HL-60 (cell line): ENCODE measurements at places on chromosomes 13 and 19.

GRCh38 chr13:111548805-111549204 lies 228.4 kb downstream of the TEX29 start:
- DNase-seq = no peak

DNA sequence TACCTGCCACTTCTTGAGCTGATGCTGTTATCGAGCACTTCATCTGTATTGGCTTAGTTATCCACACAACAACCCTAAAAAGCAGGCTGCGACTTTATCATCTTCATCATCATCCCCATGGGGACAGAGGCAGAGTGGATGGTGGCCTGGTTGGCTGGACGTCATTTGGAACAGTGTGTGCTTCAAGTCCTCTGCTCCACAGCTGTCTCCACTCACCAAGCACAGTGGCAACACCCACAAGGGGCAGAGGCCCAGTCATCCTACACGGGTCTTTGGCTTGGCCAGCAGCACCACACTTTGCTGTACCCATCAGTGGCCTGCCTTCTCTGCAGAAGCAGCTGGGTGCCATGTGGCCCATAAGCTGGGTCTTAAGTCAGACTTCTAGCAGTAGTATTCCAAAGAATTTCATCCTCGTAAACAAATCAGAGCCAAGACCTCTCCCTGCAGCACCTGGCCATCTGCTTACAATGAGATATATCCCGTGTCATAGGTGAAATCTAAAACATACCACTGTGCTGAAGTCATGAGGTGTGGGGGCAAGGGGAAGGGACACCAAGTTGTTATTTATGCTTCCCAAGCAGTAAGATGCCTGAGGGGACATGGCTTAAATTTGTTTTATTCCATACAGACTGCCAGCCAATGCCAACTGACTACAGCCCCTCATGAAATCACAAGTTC lies 47.9 kb upstream of the EPHX3 start:
- DNase-seq = no peak

DNA sequence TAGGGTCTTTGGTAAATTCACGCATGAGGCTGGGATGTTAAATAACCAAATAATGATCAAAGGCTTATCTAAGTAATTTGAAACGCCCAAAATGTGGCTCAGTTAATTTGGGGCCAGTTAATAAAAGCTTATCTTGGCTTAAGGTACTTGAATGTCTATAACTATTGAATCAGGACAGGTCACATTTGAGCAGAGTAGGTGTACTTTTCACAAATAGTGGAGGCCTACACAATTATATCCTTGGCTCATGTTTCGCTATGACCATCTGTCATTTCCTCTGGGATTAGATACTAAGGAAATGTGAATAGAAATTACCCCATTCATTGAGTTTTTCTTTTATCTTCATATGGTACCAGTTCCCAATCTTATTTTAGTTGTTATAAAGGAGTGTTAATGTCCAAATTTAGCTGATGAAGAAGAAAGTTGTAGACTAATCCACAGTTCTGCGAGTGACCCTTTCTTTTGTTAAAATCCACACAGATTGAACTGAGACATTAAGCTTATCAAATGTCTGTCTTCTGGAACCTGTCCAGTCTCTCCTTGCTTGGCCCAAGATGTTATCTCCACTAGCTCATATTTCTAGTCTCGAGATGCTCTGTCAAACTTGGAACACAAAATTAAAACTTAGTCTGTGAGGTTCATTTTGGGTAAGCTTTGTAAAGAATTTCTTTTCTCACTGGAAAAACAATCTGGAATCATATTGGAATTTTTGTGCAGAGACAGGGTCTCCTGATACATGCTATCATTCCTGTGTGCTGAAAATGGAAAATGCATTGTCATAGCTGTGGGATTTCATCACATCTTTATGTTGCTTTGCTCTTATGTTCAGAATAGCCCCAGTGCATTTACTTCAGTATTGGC lies 31.0 kb downstream of the SLAIN1 start:
- no peak for DNase-seq

GRCh38 chr19:52140032-52140710 lies 433 bp upstream of the ZNF616 start:
- no peak for DNase-seq

- no peak for DNase-seq
Observed at GRCh38 chr13:99812625-99813024, 158.9 kb downstream of the ZIC5 start.

DNA sequence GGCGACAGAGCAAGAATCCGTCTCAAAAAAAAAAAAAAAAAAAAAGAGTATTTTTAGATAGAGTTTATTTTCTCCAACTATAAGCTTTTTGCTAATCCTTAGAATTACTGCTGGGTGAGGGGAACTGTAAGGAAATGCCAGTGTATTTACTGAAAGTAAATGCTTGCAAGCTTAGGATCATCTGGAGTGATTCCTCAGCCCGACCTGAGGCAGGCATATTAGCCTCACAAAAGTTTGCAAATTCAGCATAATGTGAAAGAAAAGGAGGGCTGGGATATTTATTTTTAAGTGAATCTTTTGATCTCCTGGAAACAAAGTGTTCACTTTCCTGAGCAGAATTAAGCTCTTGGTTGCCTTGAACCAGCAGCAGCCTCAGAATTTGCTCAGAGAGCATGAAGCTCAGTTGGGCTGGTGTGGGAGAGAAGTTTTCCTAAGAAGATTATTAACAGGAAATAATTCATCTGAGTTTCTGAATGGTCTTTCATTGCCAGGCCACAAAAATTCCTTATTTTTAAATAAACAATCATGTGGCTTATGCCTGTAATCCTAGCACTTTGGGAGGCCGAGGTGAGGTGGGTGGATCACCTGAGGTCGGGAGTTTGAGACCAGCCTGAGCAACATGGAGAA lies 24.7 kb upstream of the SPATA13 start:
- DNase-seq = no peak
